T-helper 2 cell treated with Interferon-gamma antibody and Interleukin-4, amounts not matched to agents 5 μg/mL and 100 μg/mL, for 36 hours (primary cell): ENCODE measurements at places on chromosomes 4 and X.

DNA sequence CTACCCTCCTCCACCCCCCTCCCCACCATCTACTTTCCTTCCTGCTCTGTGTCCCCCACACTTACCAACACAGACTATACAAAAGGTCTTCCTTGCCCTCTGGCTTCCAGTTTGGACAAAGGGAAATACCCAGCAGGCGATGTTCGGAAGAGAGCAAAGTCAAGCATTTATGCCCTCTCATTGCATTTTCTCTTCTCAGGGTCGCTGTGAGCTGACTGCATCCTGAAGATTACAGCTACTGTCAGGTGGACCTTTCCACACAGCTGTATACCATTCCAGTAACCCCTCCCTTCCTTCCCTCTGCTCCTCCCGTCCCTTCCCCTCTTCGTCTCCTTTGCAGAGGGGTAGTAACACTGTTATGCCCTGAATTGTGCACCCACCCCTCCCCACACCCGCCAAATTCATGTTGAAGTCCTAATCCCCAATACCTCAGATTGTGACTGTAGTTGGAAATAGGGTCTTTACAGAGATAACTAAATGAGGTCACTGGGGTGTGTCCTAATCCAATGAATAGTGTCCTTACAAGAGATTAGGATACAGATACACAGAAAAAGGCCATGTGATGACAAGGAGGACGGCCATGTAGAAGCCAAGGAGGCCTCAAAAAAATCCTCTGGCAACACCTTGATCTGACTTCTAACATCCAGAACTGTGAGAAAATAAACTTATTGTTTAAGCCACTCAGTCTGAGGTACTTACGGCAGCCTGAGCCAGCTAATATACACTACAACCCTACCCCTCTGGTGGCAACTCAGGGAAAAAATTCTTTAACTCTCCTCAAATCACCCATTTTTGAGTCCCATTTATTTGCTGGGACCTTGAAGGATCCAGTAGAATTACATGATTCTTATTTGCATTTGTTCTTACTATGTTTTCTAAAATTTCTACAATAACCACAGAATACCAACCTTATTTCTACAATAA lies 11.7 kb downstream of the MORF4L2 start:
- DNase-seq: no peak

- DNase-seq: no peak
Measured at GRCh38 chr4:169334335-169334734, 63.6 kb upstream of the SH3RF1 start.

DNA sequence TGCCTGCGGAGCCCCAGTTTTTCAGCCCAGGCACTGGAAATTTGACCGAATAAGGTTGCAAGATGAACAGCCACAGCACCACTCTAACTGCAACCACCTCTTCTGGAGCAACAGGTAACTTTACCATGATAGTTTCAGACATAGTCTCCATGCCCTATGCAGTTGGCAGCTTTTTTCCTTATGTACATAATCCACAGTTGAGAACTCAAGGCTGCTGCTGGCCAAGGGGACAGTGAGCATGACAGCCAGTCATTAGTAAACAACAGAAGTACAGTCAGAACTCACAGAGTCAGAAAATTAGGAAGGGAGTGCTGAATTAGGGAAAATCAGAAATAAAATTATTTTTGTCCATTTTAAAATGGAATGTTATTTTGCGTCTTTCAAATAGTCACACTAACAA lies 192.7 kb upstream of the NHS start:
- DNase-seq: no peak

DNA sequence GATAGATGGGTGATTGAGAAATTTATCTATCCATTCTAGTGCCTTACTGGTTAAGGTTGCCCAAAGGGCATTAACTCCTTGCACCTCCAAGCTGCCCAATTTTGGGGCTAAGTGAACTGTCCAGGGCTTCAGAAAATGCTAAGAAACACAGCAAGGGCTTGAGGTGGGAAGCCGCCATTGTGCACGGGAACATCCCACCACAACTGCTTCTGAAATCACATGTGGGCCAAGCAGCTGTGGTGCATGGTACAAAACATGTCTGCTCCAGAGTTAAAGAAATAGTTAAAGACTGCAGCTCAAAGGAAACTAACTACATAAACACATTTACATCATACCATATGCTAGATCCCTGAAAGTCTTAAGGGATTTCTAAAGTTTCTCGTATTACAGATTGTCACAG lies 144.3 kb upstream of the NDST3 start:
- DNase-seq: no peak
